MCF 10A (cell line): ENCODE measurements at places on chromosomes 3 and 15.

DNA sequence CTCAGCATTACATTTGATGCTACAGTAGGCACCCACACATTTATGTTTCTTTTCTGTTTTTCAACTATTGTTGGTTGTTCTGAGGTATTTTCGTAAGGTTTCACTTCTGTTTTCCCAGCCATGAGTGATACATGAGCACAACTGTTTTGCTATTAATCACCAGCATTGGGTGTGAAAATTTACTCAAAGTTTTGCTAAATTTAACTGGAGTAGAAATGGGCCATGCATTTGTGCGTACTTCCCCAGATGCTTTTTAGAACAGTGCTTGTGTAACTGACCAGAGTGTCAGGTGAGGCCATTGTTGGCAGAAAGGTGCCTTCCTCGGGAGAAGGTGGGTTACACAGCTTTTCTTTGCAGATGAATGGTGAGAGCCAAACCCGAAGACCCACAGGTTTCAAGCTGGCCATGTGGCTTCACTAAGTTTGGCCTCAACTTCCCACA lies 70.4 kb downstream of the ST6GAL1 start:
- no peak for DNase-seq

DNA sequence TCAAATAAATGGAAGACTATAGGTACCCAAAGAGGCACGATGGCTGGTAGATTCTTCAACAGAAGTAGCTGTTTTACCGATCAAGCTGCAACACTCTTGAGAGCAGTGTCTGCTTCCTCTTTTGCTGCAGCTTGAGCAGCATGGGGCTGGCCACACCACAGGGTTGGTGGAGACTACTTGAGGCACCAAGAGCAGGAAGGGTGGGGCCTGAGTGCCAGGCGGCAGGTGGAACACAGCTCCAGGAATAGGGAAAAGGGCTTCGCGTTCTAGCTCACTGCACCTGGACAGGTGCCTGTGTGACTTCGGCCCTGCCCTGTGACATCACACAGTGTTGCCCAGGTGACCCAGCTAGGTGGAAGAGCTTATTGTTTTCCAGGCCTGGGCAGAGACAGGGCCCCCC lies at the start of gene CCDC33:
TSS of gene CCDC33 (plus strand) at position 365 of the 400 bp plus-strand sequence. CDS start 394 bp downstream, outside the sequence.
- DNase-seq: no peak

GRCh38 chr3:23067116-23067515 lies 136.0 kb upstream of the UBE2E2 start:
- DNase-seq: no peak

DNA sequence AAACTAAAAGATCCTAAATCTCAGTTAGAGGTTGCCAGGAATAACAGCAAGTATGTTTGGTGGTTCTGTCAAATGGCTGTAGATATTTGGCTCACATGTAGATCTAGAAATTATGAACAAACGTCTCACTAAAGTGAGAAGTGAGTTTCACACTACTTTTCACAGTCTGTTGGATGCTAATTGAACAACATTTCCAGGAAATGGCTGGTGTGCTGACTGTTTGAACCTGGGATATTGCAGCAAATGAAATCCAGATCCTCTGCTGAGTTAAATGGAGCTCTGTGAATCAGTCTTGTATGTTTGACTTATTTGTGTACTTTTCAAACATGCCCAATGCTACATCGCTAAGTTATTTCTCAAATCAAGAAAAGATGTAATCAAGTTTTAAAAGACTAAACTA lies 21.3 kb upstream of the RSL24D1 start:
- DNase-seq: no peak

- no peak for DNase-seq
Measured at GRCh38 chr3:140708815-140709214, 31.0 kb downstream of the TRIM42 start.

GRCh38 chr3:34998902-34999301 lies 640.4 kb upstream of the ARPP21 start:
- peak; percentile 16 for DNase-seq

GRCh38 chr15:73954188-73955145 lies 28.2 kb downstream of the LOXL1 start:
- DNase-seq: no peak

GRCh38 chr3:170228093-170228766 lies 6.0 kb downstream of the PRKCI start:
- DNase-seq: peak; percentile 66

GRCh38 chr3:12521010-12521409 lies 24.3 kb downstream of the MKRN2OS start:
- DNase-seq: no peak

- DNase-seq: no peak
Measured at GRCh38 chr15:68701886-68702285, 118.8 kb downstream of the ANP32A start.

- no peak for DNase-seq
Measured at GRCh38 chr3:57256844-57257243, 29.3 kb downstream of the APPL1 start.

DNA sequence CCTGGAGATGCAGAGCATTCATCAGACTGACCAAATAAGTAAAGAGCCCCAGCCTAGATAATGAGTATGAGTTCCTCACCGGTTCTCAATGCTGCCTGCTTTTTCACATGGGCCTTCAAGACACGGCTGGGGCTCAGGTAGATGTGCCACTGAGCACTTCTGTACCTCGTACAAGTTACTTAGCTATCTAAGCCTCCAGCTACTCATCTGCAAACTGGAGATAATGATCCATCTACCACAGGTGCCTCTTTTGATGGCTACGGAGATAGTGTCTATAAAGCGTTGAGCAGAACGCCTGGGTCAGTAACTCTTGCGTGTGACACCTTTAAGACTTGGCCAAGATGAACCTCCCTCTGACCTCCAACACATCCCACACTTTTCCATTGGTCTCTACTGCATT lies 56.3 kb downstream of the CCR4 start:
- no peak for DNase-seq

- no peak for DNase-seq
Measured at GRCh38 chr3:6062261-6063187, 798.4 kb upstream of the GRM7 start.

DNA sequence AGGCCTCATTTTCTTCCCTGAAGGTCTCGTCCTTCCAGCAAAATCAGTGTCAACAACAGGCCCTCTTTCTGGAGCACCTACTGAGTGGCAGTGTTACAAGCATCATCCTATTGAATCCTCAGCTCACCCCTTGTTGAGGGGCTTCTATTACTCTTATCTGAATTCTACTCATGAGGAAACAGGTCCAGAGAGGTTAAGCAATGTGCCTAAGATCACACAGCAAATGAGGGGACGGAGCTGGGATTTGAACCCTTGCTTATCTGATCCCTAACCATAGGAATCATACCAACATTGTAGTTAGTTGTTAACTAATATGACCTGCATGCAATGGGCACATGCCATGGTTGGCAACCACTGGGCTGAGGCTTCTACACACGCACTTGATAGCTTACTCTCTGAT lies 63.0 kb downstream of the SLC6A6 start:
- DNase-seq: no peak

GRCh38 chr3:58572634-58573230 lies 4.5 kb downstream of the FAM107A start:
- DNase-seq: no peak
